ENCODE measurements at places on chromosomes 6 and 20. TPM values are rescaled to one million over a fixed set of nuclear protein-coding genes. Genes with fewer than 3 reads are reported as not detected.

Gene TUBB2B
- total RNA-seq = 22.7 TPM

Gene OGFR
- total RNA-seq = 47.3 TPM

Gene CARMIL1
- 4.0 TPM for total RNA-seq

Gene MRAP2
- 2.5 TPM for total RNA-seq
